ENCODE measurements at places on chromosomes 11 and 22. TPM values are rescaled to one million over a fixed set of nuclear protein-coding genes. Genes with fewer than 3 reads are reported as not detected.

The IL17REL gene
- 0.15 TPM for total RNA-seq

The ALG8 gene
- total RNA-seq: 43.9 TPM

The EFEMP2 gene
- total RNA-seq: 81.7 TPM

The NCAM1 gene
- not detected for total RNA-seq

The E2F8 gene
- total RNA-seq: 19.1 TPM

The TUBA8 gene
- 4.0 TPM for total RNA-seq

The PRR33 gene
- total RNA-seq: not detected

The MOV10L1 gene
- 35.4 TPM for total RNA-seq

The ARRB1 gene
- total RNA-seq: 83.7 TPM

The FAM180B gene
- not detected for total RNA-seq

The INPP5J gene
- 0.49 TPM for total RNA-seq

The CEP126 gene
- 9.1 TPM for total RNA-seq

The KDM4E gene
- not detected for total RNA-seq

The GRK3 gene
- 4.4 TPM for total RNA-seq

The MRGPRD gene
- total RNA-seq: not detected

The C22orf31 gene
- total RNA-seq: not detected

The LRRC56 gene
- total RNA-seq: 0.90 TPM

The DYNC2H1 gene
- 5.7 TPM for total RNA-seq

The ARL14EP gene
- 16.7 TPM for total RNA-seq

The OR52I2 gene
- not detected for total RNA-seq

The OR2AG1 gene
- not detected for total RNA-seq

The SLC37A2 gene
- 1.3 TPM for total RNA-seq

The PLEKHB1 gene
- total RNA-seq: not detected

The CCDC89 gene
- not detected for total RNA-seq

The ACTN3 gene
- total RNA-seq: 0.18 TPM

The SLC16A8 gene
- total RNA-seq: not detected

The OR8G1 gene
- total RNA-seq: not detected

The CREB3L1 gene
- total RNA-seq: 0.78 TPM

The SLC22A9 gene
- total RNA-seq: not detected

The FAM181B gene
- not detected for total RNA-seq

The MRGPRE gene
- not detected for total RNA-seq

The SLCO2B1 gene
- not detected for total RNA-seq

The ANKRD49 gene
- total RNA-seq: 7.6 TPM

The TRIM6 gene
- 5.6 TPM for total RNA-seq
